ENCODE measurements at places on chromosomes 1 and 21. TPM values are rescaled to one million over a fixed set of nuclear protein-coding genes. Genes with fewer than 3 reads are reported as not detected.
A peak's percentile ranks its signal among the peaks of the same experiment; 100 is the strongest.

GRCh38 chr1:196309386-196309785 is 298.9 kb downstream of the KCNT2 start:
- no peak for DNase-seq

The PLA2G2F gene
- polyA plus RNA-seq, result not detected

GRCh38 chr1:212232090-212232489 is 53.1 kb upstream of the PPP2R5A start:
- DNase-seq, result no peak

The NTPCR gene
- 109 TPM for polyA plus RNA-seq

- DNase-seq, result no peak
Observed at GRCh38 chr21:28615276-28615675, 377.4 kb downstream of the LTN1 start.

The KANK4 gene
- not detected for polyA plus RNA-seq

GRCh38 chr1:29453502-29454240 is 217.3 kb downstream of the PTPRU start:
- DNase-seq, result no peak

The TIE1 gene
- 1.2 TPM for polyA plus RNA-seq

DNA sequence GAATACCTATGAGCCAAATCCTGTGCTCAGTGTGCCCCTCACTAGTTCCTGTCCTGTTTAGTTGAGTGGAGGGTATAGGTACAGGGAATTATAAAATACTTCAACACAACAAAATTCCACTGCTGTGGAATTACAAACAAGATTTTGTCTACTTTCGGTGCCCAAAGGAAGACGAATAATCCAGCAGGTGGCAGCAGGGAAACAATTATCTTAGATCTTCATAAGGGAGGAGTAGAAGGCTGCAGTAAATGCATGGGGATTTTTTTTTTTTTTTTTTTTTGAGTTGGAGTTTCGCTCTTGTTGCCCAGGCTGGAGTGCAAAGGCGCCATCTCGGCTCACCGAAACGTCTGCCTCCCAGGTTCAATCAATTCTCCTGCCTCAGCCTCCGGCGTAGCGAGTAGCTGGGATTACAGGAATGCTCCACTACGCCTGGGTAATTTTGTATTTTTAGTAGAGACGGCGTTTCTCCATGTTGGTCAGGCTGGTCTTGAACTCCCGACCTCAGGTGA is 2.0 kb upstream of the PIP5K1A start:
- DNase-seq, result peak; percentile 53

DNA sequence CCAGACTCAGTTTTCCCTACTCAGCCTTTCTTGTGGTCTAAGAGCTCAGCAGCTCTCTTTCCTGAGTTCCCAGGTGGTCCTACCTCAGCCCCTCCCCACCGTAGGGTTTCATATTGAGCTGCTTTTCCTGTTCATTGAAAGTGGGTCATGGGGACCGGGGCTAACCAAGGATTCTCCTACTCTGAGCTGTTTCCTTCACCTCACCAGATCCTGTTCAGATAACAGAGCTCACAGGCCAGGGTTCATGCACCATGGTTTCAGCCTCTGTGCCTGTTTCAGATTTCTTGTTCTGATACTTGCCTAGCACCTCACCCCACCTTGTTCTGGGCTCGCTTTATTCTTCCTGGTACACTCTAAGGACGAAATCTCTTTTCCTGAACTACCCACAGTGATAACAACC is 8.5 kb downstream of the UBQLN4 start:
- DNase-seq, result no peak

- no peak for DNase-seq
Observed at GRCh38 chr1:32716312-32717148, 14.0 kb upstream of the SYNC start.

DNA sequence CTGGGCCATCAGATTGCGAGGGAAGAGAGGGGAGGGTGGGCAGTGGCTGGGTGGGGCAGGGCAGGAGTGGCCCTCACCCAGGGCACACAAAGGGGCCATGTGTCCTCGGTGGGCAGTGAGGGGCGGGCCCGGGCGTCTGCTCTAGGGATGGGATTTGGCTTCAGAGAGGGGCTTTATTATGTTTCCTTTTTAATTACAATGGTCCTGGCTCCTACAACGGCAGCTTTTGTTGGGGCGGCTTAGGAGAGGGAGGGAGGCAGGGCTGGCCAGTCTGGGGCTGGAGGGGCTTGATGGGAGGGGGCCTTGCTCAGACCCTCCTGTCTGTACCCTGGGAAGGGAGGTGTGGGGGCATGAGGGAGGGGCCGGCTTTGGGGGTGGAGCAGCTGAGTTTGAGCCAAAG is 102.8 kb upstream of the WNT4 start:
- DNase-seq, result no peak

DNA sequence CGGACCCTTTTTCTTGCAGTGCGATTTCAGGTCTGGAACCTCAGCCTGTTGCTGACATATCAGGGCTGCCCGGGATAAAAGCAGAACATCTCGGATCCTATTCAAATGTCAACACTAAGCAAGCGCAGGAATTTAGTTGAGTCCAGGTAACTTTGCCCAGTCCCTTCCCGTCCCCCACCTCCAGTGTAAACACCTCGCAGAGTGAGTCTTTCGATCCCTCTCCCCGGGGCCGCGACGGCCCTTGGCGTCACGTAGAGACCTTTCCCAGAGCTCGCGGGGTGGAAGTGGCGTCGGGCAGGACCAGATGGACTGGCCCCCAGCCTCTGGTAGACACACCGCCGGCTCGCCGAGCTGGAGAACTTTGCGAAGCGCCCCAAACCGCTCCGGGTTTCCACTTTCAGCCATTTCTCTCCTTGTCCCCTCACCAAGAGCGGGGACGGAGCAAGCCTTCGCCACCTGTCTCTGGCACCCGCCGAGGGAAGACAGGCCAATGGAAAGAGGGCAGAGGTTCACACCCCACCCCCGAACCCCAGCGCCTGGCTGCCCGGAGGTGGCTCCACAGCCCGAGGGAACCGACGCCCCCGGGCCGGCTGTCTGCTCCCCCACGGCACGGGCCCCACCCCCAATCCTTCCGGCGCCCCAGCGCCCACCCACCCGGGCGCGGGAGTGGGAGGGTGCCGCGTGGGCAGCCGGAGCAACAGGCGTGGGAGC is 570 bp downstream of the KCND3 start:
- no peak for DNase-seq

The OR2M4 gene
- polyA plus RNA-seq, result not detected

- DNase-seq, result no peak
Observed at GRCh38 chr1:230291731-230292620, 134.2 kb downstream of the PGBD5 start.

DNA sequence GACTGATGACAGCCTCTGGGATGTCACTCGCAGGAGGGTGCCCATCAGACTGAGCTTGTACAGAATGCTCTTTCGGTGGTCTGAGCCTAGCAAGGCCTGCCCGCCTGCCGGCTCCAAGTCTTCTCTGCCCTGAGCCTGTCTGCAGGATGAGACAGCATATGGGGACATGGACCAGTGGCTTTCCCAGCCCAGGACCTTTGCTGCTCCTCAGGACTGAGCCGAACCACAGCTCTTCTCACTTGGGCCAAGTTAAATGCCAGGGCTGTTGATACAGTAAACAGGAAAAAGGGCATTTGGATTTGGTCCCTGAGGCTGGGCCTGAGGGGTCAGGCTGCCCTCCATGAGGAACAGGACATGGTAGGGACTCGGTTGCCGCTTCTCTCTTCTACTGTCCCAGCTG is 64.3 kb upstream of the EPS8L3 start:
- DNase-seq, result no peak

DNA sequence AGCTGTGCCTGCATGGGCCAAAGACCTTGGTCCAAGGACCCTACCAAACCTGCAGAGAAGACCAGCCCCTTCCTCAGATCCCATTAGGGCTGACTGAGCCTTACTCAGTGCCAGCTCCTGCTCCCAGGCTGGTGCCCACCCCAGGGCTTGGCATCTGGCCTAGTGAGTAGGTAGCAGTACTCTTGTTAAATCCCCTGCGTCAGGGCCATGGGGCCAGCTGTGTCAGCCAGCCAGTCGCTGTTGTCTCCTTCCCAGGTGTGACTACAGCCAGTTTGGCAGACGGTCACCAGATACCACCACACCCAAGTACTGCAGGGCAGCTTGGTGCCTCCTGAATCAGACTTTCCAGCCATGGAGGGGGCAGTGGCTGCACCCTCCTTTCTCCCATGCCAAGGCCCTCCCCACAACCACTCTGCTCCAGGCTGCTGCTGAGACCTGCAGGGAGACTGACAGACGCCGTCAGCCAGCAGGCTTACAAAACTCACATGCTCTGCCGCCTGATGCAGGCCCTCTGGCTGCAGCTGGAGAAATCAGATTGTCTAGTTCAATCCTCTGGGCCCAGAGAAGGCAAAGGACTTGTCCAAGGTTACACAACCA is 3.0 kb downstream of the TENT5B start:
- no peak for DNase-seq

The KRTAP12-2 gene
- not detected for polyA plus RNA-seq

DNA sequence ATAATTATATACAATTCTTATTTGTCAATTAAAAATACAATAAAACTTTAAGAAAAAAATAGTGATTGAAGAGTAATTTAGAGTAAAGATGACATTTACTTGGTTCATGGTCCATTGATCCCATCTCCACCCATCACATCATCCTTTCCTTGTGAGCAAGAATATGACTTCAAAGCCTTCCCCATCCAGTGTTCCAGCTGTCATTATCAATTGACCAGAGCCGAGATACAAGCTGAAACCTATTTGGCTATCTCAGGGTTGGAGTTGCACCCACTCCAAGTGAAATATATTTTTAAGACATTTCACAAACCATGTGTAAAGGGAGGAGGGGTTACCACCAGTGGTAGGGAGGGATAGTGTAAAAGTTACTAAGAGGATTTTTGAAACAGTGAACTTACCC is 428.9 kb upstream of the C1orf87 start:
- no peak for DNase-seq

DNA sequence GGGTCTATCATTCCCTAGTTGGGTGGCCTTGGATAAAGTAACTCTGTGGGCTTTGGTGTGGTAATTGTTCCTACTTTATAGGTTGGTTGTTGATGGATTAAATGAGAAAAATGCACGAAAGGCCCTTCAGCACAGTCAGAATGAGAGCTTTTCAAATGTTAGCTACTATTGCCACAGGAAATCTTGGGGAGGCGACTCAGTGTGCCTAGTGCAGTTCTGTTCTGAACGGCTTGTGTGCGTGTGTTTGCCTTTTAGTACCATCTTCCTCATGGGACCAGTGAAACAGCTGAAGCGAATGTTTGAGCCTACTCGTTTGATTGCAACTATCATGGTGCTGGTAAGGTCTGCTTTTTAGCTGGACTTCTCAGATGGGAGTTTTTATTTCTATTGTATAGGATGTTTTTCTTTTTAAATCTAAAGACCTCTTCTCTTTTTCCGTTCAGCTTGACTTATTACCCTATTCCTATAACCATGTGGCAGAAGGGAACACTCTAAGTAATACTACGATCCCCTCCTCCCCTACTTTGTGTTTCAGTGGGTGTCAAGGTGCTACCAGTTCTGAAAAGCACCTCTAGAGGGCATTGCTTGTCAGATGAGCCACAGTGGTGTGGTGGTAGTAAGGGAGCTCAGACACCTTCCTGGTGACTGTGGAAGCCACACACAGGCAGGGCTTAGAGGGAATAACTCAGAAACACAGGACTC is 9.2 kb downstream of the SFT2D2 start:
- no peak for DNase-seq

The EPHB2 gene
- polyA plus RNA-seq, result 0.91 TPM

GRCh38 chr1:44390277-44390676 is 14.8 kb upstream of the RNF220 start:
- no peak for DNase-seq

- DNase-seq, result no peak
Observed at GRCh38 chr1:189499736-189500135, 977.9 kb downstream of the BRINP3 start.

- DNase-seq, result no peak
Observed at GRCh38 chr21:23542097-23542496, 2065.2 kb downstream of the MRPL39 start.
